ENCODE measurements at places on chromosomes 2 and 18. TPM values are rescaled to one million over a fixed set of nuclear protein-coding genes. Genes with fewer than 3 reads are reported as not detected.

- DNase-seq = no peak
Observed at GRCh38 chr2:76613330-76613729, 902.6 kb upstream of the GCFC2 start.

The UPP2 gene
- not detected for total RNA-seq

- no peak for DNase-seq
Observed at GRCh38 chr18:57856557-57857280, 53.6 kb upstream of the ATP8B1 start.

DNA sequence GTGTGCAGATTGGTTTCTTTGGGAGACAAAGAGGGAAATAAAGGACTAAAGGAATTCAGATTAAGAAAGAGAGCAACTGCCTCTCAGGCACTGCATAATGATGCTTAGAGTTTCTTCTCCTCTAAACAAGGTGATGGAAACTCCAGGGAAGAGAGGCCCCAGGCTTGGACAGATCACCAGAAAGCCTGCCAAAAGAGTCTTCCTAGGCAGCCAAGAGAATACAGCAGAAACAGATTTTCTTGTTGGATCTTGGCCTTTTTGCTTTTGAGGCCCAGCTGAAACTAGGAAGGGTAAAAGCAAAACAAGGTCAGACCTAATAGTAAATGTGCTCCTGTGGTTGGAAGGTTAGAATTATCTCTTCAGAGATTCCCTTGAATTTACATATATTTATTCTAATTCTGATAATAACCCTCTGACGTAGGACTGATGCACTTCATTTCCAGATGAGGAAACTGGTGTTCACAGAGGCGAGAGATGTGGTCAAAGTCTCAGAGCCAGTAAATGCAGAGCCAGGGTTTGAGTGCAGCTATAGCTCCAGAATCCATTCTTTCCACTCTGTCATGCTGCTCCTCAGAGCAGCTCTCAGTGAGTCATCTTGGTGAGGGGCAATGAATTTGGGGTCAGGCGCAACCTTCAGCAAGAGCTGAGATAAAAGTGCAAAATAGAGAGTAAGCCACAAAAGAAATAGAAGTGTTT lies 142.3 kb upstream of the FBXO11 start:
- DNase-seq = no peak

GRCh38 chr2:23620841-23621341 lies 235.9 kb downstream of the KLHL29 start:
- no peak for DNase-seq

GRCh38 chr2:46509804-46510203 lies 30.4 kb downstream of the TMEM247 start:
- DNase-seq = no peak

The TEKT4 gene
- total RNA-seq = 0.16 TPM

The NR4A2 gene
- total RNA-seq = 1.6 TPM

- DNase-seq = no peak
Observed at GRCh38 chr2:170022692-170023091, 155.3 kb upstream of the MYO3B start.

The LHCGR gene
- 0.11 TPM for total RNA-seq

The NCKAP1 gene
- total RNA-seq = 135 TPM

DNA sequence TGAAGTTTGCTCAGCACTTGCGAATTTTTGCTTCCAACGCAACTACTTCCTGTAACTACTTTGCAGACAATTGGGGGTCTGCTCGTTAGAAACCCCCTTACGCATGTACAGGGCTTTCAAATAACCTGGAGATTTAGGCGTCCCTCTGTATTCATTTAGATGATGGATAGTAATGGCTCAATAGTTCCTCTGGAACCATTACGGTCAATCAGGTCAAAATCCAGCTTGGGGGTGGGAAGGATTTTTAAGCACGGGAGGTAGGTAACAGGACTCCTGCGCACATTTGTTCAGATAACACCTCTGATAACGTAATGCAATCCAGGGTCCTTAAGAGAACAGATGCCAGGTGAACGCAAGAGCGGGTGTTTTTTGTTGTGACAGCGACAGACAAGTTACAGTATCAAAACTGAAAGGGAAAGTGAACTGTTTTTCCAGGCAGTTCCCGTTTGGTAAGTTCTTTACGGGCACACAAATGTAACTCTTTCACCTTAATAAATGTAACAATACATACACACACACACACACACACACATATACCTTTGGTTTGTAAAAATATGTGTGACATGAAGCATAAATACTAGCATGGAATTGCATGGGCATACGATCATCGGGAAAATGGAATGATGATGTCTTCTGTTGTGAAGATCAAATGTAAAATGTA lies 3.8 kb upstream of the OSR1 start:
- no peak for DNase-seq

GRCh38 chr2:213187386-213187785 lies 36.0 kb upstream of the IKZF2 start:
- no peak for DNase-seq

- DNase-seq = no peak
Observed at GRCh38 chr2:183493040-183493439, 368.8 kb downstream of the NUP35 start.

- no peak for DNase-seq
Observed at GRCh38 chr2:69026026-69026425, 13.0 kb downstream of the ANTXR1 start.

GRCh38 chr2:204967199-204967960 lies 422.1 kb downstream of the PARD3B start:
- DNase-seq = no peak

- no peak for DNase-seq
Observed at GRCh38 chr2:16774091-16774490, 108.5 kb upstream of the CYRIA start.

- DNase-seq = no peak
Observed at GRCh38 chr2:167183931-167184330, 295.7 kb downstream of the XIRP2 start.

GRCh38 chr18:13558124-13558523 lies 168.2 kb downstream of the FAM210A start:
- DNase-seq = no peak

The DNAJC5G gene
- 1.9 TPM for total RNA-seq

The ACTG2 gene
- 1.9 TPM for total RNA-seq
